Dorsolateral prefrontal cortex (tissue), 122 donors: ENCODE measurements at places on chromosomes 11 and 22.

DNA sequence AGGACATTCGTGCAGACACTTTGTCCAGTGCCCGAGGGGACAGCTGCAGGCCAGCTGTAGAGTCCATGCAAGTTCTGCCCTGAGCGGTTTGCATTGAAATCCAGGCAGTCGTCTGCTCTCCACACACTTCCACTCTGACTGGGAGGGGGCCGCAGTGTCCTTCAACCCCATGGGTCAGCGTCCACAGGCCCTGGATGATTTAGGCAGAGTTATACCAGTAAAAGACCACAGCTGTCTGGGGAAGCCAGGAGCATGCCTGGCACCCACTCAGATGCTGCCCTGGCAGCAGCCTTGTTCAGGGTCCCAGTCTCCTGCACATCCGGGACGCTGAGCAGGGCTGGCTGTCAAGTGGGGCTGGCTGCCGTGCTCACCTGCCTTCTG lies 26.5 kb downstream of the KRTAP5-5 start:
- DNase-seq, result no peak

- no peak for DNase-seq
These were observed 1.4 kb downstream of the GNB1L start for GRCh38 chr22:19853058-19853878.

DNA sequence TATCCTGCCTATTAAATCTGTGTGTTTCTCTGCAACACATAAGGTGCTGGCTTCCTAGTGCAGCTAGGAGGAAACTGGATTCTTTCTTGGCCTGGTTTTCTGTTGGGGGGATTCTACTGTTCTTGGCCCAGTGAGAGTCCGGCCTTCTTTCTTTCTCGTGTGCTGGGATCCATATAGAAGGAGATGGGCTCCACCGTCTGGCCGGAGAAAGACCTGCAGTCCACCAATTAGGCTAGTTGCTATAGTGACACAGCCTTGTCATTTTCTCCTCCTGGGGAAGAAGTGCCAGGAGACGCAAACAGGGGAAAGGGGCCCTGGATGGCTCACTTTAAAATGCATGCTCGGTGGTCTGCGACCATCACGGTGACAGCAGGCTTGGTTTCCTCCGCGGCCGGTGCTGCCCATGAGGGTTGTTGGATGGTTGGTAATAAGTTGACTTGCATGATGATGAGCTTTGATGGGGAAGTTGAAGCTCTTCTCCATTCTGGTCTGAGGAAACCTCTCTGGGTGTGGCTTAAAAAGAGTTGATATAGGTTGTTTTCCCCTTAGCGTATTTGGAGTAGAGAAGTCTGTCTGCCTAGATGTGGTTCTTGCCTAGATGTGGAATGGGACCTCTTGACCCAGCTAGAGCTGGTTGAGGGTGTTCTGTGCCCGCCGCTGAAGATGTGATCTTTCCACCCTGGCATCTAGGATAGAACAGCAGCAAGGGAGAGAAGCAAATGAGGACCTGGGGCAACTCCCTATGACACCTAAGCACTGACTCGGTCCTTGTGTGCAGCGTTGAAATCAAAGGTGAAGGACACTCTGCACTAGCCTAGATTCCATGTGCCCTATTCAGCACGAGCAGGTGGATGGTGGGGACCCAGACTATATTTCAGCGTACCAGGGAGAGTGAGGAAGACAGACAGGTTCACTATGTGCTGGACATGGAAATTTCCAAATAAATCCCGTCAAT lies 1335.0 kb downstream of the BRD1 start:
- peak; percentile 85 for DNase-seq

DNA sequence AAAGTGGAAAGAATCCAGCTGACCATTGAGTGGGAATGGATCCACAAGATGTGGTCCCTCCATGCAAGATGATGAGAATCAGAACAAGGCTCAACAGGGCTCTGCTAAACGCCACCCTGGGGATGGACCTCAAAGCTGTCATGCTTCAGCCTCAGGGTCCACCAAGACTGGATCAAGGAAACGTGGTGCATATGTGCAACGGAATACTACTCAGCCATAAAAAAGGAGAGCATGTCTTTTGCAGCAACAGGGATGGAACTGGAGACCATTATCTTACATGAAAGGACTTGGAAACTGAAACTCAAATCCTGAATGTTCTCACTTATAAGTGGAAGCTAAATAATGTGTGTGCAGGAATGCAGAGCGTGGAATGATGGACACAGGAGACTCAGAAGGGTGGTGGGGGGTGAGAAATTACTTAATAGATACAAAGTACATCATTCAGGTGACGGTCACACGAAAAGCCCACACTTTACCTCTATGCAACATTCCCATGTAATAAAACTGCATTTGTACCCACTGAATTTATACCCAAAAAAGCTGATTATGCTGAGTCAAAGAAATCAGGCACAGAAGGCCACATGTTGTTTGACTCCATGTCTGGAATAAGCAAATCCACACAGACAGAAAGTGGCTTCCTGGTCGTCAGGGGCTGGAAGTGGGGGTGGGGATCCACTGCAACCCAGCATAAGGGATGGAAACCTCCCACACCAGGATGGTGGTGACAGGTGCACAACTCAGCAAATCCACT lies 116.1 kb downstream of the SHANK2 start:
- DNase-seq, result no peak

DNA sequence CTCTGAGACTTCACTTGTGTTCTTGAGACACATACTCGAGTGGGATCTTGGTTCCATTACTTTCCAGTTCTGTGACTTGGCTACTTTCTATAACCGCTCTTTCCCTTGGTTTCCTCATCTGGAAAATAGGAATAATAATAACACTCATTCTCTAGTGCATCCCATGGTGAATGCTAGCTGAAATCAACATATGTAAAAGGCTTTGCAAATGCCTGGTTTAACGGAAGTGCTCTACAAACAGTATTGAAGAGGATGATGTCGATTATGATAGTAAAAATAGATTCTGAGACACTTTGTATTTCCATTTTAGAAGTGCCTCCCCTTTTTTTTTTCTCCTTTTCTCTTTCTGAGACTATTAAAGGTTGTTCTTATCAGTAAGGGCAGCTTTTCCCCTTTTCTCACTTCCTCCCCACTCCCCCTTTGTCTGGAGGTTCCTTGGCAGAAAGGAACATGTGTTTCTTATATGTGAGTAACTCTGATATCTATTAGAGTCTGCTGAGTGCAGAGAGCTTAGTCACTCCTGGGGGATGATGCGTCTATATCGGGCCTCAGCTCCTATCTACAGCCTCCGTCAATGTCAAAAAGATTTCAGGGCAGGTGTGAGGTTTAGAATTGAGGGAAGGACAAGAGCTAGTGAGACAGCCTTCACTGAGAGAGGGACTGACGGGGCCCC lies 489.3 kb downstream of the NTM start:
- no peak for DNase-seq
